ENCODE measurements at places on chromosomes 4 and X. TPM values are rescaled to one million over a fixed set of nuclear protein-coding genes. Genes with fewer than 3 reads are reported as not detected.

Gene MSANTD1
- 0.46 TPM for total RNA-seq

Gene SERPINA7
- not detected for total RNA-seq

Gene BGN
- 16.6 TPM for total RNA-seq

Gene BMPR1B
- 15.5 TPM for total RNA-seq

Gene IDH3G
- total RNA-seq, result 76.3 TPM

Gene CFP
- 6.8 TPM for total RNA-seq

Gene GEMIN8
- total RNA-seq, result 14.4 TPM

Gene FAM47A
- total RNA-seq, result not detected

Gene MAGEA9B
- not detected for total RNA-seq

Gene OR13H1
- not detected for total RNA-seq

Gene HOPX
- 9.6 TPM for total RNA-seq

Gene NUDT9
- 26.6 TPM for total RNA-seq

Gene PSAPL1
- not detected for total RNA-seq

Gene MANBA
- 22.1 TPM for total RNA-seq

Gene CFAP99
- total RNA-seq, result not detected

Gene RNF212
- 8.3 TPM for total RNA-seq

Gene GPRASP1
- total RNA-seq, result 18.5 TPM

Gene EXOC1L
- total RNA-seq, result not detected

Gene CDX4
- total RNA-seq, result not detected

Gene SFRP2
- total RNA-seq, result 23.0 TPM

Gene UPF3B
- total RNA-seq, result 4.6 TPM

Gene ARSD
- total RNA-seq, result 15.2 TPM

Gene AGTR2
- total RNA-seq, result not detected

Gene CPZ
- 1.8 TPM for total RNA-seq

Measured in esophagus muscularis mucosa (tissue), 4 donors.